AG04449 (cell line): ENCODE measurements at places on chromosomes 7 and 10.

DNA sequence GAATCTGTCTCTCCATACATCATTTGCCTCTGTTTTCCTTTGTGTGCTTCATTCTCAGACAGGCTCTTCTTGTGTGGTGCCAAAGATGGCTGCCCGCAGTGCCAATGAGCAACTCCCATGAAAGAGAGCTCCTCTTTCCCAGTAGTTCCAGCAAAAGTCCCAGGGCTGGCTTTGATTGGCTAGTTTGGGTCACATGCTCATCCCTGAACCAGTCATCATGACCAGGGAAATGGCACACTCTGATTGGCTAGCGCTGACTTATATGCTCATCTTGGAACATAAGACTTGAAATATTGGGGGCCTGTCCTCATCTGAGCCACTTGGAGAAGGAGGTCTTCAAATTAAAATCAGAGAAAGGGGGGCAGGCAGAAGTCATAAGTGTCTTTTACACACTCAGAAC lies 112.7 kb downstream of the CDH23 start:
- DNase-seq, result no peak

GRCh38 chr7:19304086-19304485 lies 158.9 kb upstream of the FERD3L start:
- no peak for DNase-seq

GRCh38 chr7:151243408-151244195 lies 4.9 kb downstream of the SMARCD3 start:
- DNase-seq, result no peak

DNA sequence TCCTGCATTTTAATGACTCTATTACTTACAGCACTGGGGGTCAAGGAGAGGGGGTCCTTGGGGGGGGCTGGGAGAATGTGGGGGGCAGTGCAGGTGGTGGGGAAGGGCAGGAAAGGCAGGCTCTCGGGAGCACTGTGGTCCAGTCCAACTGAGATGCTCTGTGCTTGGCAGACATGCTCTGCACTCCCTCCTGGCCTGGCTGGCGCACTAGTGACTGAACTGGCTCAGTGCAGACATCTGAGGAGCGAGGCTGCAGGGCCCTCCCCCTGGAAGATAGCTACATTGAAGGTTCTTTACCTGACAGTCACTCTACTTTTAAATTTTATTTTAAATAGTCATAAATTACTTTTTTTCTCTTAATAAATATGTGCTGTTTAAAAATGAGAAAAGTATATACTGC lies 105.7 kb downstream of the NEURL1 start:
- no peak for DNase-seq

DNA sequence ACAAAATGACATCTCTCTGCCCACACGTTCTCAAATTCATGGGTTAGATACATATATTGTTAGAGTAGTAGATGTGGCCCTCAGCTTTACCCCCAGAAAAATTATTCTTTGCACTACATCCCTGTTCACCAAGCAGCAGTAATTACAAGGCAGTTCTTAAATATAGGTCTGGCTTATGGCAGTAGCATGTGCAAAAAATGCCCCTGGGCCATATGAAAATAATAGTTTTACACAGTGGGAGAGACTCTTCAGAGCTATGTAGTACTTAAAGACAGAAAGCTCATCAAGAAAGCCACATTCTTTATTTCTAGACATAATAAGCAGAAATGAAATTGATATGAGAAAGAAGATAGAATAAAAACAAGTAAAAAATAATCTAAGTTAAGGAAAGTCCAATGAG lies 196.3 kb upstream of the FOXP2 start:
- no peak for DNase-seq

DNA sequence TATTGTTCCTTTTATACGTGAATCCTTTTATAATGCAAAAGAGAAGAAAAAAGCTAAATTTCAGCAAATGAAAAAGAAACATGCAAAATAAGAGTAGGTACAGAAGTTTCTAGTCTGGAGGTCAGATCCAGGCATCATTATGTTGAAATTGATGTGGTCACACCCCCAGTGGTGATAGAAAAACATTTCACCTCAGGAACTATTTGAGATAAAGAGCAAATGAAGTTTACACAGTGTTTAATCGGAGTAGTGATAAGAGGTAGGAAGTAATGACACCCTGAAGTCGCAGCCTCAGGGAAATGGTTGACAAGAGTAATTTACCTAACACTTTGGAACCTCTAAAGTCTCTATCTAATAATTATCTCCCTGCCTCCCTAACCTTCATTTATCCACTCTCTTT lies 536.0 kb upstream of the STEAP1 start:
- no peak for DNase-seq

- DNase-seq, result no peak
Observed at GRCh38 chr7:121797657-121798452, 75.1 kb upstream of the PTPRZ1 start.

- no peak for DNase-seq
Observed at GRCh38 chr10:21160116-21160515, 263.0 kb upstream of the NEBL start.

- DNase-seq, result no peak
Observed at GRCh38 chr7:145183069-145183468, 347.2 kb upstream of the TPK1 start.

DNA sequence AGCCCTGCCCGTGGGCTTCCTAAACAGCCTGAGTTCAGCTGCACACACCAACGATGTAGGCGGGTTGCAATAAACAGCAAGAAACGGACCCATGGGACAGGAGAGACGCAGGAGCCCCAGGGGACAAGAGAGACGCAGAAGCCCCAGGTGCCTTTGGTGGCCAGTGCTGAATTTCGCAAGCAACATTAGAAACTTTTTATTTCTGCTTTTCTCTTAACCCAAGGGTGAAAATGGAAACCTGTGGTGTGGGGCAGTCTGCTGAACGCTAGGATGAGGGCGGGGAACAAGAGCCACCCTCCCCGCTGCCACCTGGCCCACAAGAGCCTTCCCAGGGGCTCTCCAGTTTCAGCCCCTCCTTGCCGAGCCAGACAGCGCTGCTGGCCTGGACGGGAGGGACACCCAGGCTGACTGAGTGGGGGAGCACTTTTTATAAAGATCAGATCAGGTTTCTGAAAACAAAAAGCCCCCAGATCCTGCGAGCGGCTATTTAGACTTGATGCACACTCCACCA lies 20.0 kb upstream of the GPR146 start:
- DNase-seq, result no peak

DNA sequence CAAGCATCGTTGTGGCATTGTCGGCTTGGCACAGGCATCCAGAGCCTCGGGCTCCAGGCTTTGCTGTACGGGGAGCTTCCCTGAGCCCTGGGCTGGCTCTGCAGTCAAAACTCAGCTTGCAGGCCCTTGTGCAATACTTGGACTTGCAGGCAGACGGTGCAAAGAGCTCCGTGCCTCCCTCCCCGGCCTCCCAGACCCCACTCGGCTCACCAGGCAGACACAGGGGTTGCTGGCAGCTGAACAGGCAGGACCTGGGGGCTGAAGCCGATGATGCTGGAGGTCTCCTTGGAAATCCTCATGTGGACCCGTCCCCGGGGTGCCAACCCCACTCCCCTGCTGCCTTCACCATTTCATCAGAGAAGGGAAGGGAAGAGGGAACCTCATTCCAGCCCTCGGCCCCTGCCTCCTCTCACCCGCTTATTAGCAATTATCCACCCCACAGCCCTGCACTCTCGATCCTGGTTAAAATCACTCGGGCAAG lies 59.6 kb upstream of the GNA12 start:
- no peak for DNase-seq
